ENCODE measurements at places on chromosomes 4 and X.

DNA sequence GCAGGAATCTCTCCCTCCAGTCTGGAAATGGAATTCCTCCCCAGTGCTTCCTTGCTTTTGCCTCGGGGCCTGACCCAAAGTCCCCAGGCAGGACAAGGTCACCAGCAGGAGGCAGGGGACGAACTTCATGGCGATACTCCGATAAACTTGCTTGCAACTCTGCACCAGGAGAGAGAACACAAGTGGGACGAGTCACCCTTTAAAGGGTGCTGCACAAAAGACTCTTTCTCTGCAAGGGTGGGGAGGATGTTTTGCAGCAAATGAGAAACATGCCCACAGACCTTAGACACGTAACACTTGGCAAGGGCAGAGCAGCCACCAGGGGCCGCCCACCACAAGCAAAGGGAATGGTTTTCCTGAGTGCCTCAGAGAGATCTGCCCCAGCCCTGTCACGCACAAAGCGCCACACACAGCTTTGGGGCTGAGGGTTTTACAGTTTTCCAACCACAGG is at the start of gene FGFBP2:
FGFBP2 (minus strand) TSS at position 175 of the 451 bp plus-strand sequence; CDS start at position 129, 46 bp downstream.
- DNase-seq = peak; percentile 58

DNA sequence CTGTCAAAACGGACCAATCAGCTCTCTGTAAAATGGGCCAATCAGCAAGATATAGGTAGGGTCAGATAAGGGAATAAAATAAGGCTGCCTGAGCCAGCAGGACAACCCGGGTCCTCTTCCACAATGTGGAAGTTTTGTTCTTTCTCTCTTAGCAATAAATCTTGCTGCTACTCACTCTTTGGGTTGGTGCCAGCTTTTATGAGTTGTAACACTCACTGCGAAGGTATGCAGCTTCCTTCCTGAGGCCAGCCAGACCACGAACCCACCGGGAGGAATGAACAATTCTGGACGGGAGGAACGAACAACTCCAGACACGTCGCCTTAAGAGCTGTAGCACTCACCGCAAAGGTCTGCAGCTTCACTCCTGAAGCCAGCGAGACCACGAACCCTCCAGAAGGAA is 287.8 kb downstream of the RAPGEF2 start:
- peak; percentile 97 for DNase-seq

GRCh38 chr4:48375651-48376304 is 34.4 kb downstream of the SLAIN2 start:
- DNase-seq = peak; percentile 89

DNA sequence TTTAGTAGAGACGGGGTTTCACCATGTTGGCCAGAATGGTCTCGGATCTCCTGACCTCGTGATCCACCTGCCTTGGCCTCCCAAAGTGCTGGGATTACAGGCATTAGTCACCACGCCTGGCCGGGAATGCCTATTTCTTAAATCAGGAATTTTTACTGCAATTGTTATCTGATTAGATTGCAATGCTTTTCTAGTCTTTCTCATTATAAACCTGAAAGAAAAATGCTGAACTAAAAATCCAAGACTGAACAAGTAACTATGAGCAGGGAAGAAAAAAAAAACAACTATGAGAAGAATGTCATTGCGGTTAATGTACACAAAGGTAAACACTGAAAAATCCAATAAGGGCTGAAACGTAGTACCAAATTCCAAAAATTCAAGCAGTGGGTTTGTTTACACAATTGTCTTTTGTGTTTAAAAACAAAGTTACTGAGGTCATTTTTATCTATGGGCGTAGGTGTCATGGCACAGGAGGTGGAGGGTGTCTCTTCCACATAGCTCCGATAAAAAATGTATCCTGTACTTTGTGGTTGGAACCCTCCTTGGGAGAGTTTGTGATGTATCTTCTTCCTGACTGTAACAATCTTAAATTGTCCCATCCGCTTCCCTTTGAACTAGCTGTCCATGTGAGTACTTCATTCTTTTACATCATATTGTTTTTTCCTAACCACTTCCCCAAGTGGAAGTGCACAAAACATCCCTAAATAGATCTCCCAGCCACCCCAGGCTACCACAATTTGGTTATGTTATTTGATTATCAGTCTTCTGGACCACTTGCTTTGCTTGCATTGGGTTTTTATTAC is 11.1 kb upstream of the TMEM156 start:
- peak; percentile 88 for DNase-seq

DNA sequence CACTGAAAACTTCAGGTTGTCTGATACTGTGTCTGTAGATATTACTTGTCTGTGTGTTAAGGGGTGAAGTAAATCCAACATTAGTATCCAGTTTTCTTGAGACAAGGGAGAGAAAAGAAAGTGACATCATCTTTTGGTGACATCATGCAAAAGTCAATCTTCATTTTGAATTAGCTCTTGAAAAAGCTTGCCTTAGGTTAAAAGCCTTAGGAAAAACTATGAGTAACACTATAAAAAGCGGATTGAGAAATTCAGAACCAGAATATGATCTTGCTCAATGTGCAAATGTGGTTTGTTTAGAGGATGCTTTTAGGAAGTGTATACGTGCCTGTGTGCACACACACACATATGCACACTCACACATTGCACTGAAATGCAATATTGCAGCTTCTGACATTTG is 345.8 kb upstream of the CASK start:
- peak; percentile 21 for DNase-seq

DNA sequence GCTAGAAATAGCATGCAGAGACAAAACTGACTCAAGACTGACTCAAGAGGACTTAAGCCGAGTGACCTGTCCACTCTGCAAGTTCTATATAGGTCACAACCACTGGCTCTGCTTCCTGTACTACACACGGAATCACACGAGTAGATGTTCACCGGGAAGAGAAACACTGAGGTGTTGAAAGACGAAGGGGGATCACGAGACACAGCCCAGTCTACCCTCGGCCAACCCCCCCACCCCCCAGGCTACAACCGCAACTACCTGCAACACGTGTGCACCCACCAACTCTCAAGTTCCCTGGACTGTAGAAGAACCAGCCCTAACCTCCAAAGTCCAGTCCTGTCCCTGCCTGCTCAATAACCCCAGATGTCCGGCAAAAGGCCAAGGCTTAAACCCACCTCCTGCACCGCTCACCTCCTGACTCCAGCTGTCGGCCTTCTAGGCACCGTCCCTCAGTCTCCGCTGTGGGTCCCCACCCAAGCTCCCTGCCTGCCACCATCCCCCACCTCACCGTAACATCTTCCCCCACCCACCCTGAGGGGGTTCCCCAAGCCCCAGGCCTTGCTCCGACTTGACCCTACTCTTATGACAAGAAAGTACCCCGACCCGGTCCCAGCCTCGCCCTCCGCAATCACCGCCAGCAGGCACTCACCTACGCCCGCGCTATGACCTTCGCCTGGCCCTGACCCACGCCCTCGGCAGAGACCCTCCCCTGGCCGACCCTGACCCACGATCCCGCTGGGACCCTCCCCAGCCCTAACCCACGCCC is 739 bp downstream of the GAK start:
- peak; percentile 97 for DNase-seq

GRCh38 chr4:57344296-57344695 is 234.1 kb upstream of the IGFBP7 start:
- DNase-seq = no peak

DNA sequence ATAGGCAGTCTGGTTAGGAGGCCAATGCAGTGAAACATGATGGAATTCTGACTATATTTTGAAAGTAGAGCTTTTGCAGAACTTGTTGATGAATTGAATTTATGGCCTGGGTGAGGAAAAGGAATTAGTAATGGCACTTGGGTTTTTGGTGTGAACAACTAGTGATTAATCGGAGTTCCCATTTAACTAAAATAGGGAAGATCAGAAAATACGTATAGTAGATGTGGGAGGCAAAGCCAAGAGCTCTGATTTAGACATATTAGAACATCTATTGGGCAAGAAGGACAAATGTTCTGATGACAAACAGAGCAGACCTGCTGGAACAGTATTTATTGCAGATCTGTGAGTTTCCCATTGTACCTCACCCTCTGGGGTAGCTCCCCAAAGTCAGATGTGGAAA is 12.3 kb upstream of the NDP start:
- no peak for DNase-seq

DNA sequence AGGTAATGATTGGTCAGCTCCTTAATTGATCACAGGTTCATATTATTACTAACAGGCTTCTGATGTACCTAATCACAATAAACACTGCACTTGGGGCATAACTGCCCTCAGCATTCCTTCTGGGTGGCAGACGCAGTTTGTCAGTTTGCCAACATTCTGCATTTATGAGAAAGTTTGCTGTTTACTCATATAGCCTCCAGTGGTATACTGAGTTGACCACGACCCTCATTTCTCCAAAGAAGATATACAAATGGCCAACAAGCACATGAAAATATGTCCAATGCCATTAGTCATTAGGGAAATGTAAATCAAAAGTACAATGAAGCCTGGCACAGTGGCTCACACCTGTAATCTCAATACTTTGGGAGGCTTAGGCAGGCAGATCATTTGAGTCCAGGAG is 26.3 kb downstream of the EFHC2 start:
- DNase-seq = no peak

Measured in mesenchymal stem cell (in vitro differentiated cells and primary cell).